ENCODE measurements at places on chromosomes 5 and 9.

- DNase-seq: no peak
Observed at GRCh38 chr9:123175854-123176629, 92.3 kb downstream of the STRBP start.

- no peak for DNase-seq
Observed at GRCh38 chr5:110687485-110687884, 39.0 kb downstream of the TMEM232 start.

DNA sequence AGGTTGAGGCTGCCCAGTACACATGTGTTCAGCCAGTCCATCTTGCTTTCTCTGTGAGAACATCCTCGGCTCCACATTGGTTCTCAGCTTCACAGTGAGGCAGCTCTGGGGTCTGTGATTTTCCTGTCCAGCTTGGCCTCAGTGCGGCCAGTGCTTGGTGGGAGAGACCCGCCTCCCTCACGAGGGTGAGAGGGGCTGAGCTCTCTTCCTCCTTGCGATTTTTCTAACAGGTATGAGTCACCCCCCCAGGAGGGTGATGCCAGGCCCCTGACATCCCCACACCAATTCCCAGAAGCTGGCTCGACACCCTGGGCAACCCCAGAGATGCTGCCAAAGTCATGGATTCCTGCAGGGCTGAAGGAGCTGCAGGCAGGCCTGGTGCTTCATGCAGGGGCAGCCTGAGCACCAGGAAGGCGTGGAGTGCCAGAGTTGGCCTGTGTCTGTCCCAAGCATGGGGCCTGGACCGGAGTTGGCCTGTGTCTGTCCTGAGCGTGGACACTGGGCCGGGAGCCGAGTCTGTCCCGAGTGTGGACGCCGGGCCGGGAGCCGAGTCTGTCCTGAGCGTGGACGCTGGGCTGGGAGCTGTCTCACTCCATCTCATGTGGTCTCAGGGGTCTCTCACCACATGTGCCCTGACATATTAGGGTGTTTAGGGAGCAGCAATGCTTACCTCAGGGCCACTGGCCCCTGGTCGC, 408.6 kb upstream of the IRX4 start:
- DNase-seq: no peak

DNA sequence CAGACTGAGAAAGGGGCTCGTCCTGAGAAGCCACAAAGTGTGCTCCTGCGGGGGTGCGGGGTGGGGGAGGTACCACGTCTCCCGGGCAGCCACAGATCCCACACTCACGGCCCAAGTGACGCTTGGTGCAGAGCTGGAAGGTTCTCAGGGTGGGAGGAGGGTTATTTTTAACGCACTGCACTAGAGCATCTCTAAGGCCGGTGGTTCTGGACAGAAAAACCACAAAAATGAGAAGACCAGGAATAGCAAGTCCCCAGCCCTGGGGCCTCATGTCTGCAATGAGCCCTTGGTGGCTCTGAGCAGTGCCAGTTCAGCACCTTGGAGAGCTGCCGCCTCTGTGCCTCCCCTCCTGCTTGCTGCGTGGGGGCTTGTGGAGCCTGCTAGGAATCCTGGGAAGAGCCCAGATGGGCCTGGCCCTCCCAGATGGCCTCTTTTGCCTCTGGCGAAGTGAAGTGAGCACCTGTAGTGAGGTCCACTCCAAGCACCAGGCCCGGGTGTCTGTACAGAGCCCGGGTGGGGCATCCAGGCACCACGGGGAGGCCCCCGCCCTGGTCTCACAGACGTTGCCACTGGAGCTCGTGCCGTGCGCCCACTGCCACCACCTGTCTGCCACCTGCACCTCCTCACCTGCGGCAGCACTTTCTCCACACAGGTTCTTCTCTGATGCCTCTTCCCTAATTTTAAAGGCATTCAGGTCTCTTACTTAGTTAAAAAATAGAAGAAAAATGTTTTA, 48.9 kb upstream of the CACNA1B start:
- DNase-seq: no peak

DNA sequence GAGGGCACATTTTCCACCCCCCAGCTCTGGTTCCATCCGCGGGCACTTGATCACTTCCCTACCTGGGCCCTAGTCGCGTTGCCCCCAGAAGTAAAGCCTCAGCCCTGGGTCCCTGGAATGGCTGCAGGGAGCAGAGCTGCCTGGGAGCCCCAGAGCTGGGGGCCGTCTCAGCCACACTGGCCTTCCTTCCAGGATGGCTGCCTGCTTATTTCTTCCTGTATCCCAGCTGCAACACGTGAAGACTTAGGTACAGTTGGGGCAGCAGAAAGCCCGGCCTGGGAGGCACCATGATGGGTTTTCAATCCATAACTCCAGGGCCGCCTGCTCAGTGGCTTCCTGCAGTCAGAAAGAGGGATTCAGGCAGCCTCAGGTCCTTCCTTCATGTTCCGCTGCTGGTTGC, 232.3 kb downstream of the IRX2 start:
- no peak for DNase-seq

GRCh38 chr5:2710910-2711309, 40.6 kb downstream of the IRX2 start:
- DNase-seq: no peak

GRCh38 chr5:20832204-20833080, 844.4 kb upstream of the CDH18 start:
- no peak for DNase-seq

- no peak for DNase-seq
Observed at GRCh38 chr5:58582803-58583491, at the start of gene RAB3C. RAB3C (plus strand) TSS chr5:58583075; CDS start chr5:58583209, 134 bp downstream.

DNA sequence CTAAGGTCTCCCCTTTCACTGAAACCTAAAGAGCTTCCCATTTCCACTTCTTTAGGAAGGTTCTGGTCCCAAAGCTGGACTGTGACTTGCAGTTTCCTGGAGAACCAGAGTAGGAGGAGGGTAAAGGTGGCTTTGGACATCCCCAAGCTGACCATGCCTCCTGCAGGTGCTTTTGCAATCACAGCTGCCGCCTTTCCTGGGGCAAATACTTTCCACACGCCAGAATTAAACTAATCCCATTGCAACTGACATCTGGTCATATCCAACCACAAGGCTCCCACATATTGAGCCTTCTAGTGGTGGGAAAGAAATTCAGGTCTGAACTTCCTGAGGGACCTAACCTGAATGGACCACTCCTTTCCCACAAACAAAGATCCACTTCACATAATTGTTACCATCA, 92.7 kb downstream of the NRG2 start:
- DNase-seq: no peak

DNA sequence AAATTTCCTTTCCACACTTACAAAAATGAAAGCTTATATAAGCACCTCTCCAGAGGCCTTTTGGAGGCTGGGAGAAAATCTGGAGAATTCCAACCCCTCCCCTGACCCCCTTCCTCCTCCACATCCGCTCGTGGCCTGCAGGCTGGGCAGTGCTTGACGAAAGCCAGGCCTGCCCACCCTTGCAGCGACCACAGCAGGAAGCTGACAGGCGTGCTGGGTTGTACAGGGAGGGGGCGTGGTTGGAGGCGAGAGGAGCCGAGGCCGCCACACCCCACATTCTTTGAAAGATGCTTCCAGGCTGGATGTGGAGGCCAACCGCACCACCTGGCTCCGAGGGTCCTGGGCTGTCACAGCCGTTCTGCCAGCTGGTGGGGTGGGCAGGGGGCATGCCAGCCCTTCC, 47.8 kb upstream of the IER5L start:
- DNase-seq: no peak

DNA sequence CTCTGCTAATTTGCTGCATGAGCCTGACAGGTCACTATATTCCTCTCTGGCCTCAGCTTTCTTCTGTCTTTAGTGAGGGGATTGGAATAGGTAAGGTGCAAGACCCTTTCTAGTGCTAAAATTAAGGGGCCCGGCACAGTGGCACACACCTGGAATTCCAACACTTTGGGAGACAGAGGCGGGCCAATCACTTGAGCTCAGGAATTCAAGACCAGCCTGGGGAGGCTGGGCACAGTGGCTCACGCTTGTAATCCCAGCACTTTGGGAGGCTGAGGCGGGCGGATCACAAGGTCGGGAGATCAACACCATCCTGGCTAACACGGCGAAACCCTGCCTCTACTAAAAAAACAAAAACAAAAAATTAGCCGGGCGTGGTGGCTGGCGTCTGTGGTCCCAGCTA, 37.2 kb downstream of the EGR1 start:
- no peak for DNase-seq

DNA sequence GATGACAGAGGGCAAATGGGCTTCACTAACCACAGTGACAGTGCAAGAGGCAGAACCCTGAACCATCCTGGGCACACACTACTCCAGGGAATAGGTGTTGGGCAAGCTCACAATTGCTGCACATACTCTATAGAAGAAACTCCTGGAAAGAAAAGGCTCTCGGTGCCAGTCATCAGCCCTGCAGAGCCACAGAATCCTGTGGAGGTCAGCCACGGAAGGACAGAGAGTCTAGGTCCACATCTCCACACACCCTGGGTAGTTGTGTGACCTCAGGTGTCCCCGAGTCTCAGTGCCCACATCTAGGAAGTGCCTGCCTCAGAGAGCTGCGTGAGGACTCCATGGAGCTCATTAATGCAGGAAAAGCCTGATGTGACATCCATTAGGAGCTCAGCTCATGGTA, 16.0 kb upstream of the ANGPTL2 start:
- DNase-seq: no peak

DNA sequence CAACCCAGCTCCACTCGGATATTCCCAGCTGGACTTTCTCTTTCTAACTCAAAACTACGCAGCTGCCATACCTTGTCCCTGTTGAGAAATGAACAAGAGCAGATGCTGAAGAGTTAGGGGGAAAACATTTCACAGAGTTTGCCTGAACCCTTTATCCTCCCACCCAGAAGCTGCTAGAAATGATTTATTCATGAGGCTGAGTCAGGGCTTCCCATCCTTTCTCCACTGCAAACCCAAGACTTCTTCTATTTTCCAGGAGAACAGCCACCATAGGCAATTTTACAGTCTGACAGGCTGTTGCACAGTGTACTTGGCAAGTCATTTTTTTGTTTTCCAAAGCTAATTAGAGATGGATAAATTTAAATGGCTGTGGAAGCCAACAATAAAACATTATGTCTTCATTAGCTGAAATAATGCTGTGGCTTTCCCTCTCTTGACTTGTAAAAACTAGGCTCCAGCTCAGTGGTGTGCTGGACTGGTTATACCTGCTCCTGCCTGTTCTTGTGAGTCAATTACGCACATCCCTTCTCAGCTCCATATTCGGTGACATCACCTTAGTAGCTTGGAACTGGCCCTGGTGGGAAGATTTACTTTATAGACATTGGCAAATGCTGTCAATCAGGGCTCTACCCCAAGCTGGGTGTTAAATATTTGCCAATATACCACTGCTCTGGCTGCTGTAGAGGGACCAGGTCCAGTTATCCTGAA, 71.9 kb downstream of the KIF4B start:
- no peak for DNase-seq

GRCh38 chr9:16341177-16341576, 529.3 kb downstream of the BNC2 start:
- no peak for DNase-seq

DNA sequence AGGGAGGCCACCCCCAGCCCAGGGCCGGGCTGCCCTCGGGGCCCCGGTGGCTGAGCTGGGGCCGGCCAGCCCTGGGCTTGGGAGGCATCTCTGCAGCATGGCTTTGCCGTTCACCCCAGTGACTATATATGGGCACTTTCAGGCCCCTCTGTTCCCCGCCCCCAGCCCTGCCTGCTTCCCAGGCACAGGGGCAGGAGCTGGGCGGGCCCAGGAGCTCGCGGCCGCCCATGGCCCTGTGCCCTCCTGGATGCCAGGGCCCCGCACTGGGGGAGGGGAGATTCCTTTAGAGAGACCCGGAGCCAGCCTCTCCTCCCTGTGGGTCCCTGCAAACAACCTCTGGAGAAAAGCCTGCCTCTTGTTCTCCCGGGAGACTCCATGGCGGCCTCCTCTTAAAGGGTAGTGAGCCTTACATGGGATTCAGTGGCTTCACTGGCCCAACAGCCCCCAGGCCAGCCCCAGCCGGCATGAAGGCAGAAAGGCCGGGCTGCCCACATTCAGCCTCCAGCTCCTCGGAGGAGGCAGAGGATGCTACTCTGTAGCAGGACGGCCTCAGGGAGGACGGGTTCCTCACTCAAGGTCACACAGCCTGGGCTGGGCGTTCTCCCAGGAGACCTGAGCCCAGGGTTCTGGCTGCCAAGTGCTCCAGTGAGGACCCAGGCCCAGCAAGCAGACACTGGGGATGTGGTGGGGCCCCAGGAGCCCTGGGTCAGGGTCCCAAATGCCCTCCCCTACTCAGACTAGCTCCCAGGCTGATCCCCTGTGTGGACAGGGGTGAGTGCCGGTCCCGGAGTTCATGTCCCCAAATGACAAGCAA, 4.1 kb downstream of the NACC2 start:
- no peak for DNase-seq

DNA sequence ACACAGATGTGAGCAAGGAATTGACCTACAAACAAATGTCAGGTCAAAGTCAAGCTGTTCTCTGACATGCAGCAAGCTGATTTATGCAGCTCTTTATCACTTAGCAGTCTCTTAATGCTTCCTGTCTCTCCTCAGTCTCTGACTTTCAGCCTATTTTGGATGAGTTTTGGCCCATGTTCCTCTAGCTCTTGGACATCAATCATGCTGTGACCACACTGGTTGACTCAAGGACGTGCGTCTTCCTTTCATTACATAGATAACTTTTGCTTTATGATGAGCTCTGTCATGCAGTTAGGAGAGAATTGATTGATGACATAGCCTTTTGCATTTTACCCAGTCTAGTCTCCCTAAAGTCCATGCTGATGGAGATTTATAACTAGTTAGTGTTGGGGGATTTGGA, 9.4 kb upstream of the REEP5 start:
- no peak for DNase-seq

DNA sequence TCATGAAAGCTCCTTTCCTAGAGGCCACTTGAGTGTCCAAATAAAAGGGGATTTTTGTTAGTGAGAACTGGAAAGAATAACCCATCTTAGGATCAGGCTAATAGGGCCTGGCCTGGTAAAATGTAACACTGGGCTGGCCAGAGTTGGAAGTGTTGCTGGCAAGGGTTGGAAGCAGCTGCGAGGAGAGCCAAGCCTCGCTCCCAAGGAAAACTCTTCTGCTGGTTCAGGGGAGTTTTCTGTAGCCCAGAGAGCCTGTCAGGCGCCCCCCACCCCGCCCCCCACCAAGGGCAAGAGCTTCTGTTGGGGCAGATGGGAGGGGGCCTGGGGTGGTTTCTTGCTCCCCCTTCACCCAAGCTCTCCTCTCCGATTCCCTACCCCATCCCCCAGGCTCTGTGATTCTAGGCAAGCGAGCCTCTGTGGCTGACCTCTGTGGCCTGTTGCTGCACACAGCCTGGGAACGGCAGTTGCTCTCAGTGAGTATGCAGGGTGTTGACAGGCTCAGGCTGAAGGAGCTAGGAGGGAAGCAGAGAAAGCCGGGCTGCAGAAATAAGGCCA, 547.8 kb downstream of the CCDC171 start:
- DNase-seq: no peak

DNA sequence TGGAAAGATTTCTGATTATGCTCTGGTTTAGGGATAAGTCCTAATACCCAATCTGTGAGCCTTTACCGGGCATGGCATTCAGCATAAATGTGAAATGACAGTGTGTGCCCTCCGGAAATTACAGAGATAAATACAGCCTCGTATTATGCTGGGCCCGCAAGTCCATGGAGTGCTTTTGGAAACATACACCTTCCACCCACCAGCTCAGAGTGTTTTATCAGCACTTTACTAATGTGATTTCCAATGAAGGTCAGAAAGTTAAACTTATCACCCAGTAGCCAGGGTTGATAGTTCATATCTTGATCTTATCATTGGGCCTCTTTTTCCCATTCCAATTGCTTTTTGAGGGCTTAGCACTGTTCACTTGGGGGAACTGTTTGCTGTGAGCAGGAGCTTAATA, 94.8 kb downstream of the SGCD start:
- no peak for DNase-seq

All from stimulated activated CD8-positive, alpha-beta memory T cell treated with anti-CD3 and anti-CD28 coated beads, Interleukin-15, amount 100 ng/mL, for 1 hour (primary cell).